Cardiac septum (tissue), 1 donor: ENCODE measurements at places on chromosomes 6 and 20. TPM values are rescaled to one million over a fixed set of nuclear protein-coding genes. Genes with fewer than 3 reads are reported as not detected.

- DNase-seq: peak; percentile 88
Observed at GRCh38 chr6:105601541-105602236, 198.8 kb upstream of the PREP start.

DNA sequence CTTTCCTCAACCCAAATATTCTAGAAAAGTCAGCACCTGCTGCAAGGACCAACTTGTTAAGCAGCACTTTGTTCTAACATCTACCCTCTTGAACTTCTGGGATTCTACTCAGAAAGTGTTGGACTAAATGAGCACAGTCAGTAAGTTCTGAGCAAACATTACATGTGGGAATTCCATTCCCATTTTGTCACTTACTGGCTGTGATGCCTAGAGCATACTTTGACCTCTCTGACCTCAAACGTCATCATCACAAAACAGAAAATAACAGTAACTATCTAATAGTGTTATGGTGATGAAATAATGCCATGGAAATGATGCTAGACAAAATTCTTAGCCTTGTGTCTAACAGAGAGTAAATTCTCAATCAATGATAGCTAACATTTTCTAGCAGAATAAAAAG is 829.4 kb downstream of the EPHA7 start:
- DNase-seq: no peak

DNA sequence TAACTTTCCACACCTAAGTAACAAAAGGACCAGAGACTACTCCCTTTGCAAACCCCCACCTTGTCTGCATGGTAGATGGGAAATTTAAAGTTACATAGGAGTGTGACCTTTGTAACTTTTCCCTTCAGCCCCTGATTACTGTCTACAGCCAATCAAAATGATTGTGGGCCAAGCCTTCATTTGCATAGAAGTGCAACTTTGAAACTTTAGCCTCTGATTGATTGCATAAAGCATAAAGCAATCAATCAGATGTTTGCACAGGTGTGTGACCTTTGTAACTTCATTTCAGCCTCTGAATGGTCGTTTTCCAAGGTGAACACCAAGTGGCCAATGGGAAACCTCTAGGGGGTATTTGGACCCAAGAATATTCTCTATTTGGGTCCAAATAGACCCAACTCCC is 46.1 kb downstream of the PRKN start:
- no peak for DNase-seq

DNA sequence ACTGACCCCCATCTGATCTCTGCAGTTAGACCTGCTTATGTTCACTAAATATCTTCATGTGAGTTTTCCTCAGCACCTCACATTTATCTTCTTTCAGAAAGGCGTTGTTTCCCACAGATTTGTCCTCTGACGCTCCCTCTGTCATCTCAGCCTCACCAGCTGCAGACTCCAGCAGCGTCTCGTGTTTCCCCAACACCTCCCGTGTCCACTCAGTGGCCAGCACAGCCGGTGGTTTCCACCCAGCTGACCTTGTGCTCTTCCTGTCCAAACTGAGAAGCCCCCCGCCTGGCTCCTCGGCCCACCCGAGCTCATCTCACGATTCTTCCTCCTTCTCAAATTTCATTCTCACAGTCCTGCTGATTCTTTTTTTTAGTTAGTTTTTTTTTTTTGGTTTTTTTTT is 12.5 kb downstream of the ERMARD start:
- no peak for DNase-seq

GRCh38 chr6:56637640-56638039 is 5.0 kb downstream of the DST start:
- DNase-seq: no peak

DNA sequence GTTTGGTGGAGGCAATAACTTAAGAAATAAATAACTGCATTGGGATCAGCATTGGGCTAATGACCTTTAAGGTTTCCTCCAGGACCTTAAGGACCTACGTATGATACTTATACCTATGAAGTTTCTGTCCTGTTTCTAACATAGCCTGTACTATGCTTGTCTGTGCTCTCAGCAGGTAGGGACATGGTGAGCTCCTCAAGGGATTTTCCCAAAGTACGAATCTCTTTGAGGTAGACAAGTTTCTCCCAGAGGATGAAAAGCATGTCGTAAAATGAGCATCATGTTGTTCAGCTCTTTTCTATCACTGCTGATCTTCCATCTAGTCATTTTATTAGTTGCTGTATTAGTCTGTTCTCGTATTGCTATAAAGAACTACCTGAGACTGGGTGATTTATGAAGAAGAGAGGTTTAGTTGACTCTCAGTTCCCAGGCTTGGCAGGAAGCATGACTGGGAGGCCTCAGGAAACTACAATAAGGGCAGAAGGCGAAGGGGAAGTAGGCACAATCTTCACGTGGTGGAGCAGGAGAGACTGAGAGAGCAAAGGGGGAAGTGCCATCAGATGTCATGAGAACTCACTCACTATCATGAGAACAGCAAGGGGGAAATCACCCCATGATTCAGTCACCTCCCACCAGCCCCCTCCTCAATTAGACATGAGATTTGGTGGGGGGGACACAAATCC is 77.8 kb upstream of the TGM3 start:
- no peak for DNase-seq

DNA sequence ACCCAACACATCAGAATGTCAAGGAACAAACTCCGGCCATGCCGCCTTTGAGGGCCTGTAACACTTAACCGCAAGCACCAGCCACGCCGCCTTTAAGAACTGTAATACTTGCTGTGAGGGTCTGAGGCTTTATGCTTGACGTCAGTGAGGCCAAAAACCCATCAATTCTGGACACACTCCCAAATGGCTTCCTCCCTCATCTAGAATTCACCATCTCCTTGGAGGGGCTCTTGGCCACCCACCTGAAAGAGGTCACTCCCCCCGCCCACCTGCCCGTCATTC is 10.4 kb upstream of the PXDC1 start:
- DNase-seq: no peak

FAM83D gene
- 0.62 TPM for total RNA-seq

NRN1 gene
- total RNA-seq: 10.4 TPM
